T-helper 22 cell (primary cell): ENCODE measurements at places on chromosomes 13 and 19.

GRCh38 chr19:9323557-9323918 is 441 bp upstream of the ZNF559 start:
- no peak for DNase-seq

DNA sequence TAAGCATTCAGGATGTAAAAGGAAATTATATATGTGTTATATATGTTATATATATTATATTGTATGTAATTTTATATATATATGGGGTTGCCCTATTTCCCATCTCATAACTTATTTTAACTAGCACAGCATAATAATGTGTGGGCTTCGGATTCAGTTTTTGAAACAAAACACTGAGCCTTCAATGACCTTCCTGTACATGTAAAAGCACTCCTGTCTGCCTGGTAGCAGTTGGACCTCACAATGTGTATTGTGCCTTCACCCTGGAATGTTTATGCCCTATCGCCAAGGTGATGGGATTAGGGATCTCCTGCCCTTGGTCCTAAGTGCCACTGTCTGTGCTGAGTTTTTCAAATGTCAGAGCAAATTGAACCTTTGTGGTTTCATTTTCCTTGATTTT is 968.8 kb downstream of the TUBA3C start:
- DNase-seq: no peak

DNA sequence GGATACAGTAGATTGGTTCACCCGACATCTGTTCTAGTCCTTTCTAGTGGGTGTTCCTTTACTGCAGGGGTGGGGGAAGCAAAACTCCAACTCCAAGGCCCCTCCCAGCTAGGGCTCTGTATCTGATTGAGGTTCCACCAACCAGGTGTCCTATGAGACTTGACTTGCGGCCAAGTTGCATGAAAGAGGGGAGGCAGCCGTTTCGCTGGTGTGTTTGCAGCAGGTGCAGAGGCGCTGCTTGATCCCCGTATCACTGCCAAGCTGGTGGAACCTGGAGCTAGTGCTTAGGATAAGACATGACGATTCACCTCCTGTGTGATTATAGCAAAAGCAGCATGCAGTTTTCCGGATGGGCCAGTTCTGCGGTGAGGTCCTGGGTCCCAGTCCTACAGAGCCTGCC is 338.2 kb downstream of the UQCRFS1 start:
- DNase-seq: no peak

- DNase-seq: no peak
Observed at GRCh38 chr19:8245869-8246835, 37.0 kb downstream of the CERS4 start.

DNA sequence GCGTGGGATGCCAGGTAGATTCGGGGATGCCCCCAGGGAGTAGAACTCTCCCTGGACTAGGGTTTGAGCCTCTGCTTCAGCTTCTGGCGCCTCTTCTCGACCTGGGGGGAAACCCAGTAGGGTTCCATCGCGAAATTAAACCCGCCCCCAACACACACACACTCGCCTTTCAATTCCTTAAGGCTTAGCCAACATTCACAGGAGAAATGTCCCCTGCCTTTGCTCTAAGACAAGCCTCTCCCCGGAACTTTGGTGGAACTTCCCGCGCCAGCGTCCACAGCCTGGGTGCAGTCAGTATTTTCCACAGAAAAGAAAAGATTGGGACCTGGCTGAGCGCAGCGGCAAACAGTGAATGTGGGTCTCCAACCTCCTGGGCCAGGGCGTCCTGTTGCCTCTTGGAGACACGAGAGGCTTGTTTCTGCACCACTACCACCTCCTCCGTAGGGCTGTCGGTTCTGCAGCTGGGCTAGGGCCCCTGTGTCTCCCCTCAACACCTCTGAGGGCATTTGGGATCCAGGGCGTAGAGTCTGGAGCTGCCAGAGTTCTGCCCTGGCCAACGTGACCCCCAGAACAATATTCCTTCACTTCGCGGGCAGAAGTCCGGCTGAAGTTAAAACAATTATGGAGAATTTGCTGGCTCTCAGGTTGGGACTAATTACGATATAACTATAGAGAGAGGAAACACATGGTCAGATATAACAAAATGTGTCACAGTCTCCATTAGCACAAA is 3.2 kb downstream of the PDX1 start:
- DNase-seq: no peak

DNA sequence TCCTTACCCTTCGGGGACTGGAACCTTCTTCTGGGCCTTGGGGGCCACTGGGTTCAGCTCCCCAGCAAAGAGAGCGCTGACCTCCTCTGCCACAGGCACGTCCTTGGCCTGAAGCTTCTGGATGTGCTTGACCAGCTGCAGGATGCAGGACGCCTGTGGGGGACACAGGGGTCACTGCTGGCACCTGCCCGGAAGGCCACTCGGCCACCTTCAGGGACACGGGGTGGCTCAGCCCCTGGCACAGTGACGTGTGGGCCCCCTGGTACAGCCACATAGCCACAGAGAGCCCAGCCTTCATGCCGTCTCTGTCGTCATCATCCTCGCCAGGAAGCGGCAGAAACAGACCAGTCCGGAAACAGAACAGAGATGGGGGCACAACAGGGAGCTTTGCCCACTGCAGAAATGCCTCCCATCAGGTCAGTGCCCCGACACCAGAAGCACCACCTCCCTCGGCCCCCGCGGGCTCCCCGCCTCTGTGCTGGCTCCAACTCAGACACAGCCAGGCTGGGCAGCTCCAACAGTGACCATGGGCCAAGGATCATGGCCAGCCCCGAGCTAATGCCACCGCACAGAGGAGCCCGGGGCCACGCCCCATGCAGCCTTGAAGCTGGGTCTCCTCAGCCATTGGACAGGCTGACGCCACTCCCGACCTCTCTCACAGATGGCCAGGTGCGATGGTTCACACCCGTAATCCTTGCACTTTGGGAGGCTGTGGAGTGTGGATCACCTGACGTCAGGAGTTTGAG is 20.7 kb downstream of the IZUMO4 start:
- no peak for DNase-seq

GRCh38 chr13:105602956-105603670 is 932.3 kb downstream of the EFNB2 start:
- DNase-seq: no peak

- DNase-seq: no peak
Observed at GRCh38 chr13:96091164-96092117, 1.5 kb downstream of the HS6ST3 start.

GRCh38 chr13:102177431-102177830 is 224.4 kb downstream of the FGF14 start:
- DNase-seq: no peak

DNA sequence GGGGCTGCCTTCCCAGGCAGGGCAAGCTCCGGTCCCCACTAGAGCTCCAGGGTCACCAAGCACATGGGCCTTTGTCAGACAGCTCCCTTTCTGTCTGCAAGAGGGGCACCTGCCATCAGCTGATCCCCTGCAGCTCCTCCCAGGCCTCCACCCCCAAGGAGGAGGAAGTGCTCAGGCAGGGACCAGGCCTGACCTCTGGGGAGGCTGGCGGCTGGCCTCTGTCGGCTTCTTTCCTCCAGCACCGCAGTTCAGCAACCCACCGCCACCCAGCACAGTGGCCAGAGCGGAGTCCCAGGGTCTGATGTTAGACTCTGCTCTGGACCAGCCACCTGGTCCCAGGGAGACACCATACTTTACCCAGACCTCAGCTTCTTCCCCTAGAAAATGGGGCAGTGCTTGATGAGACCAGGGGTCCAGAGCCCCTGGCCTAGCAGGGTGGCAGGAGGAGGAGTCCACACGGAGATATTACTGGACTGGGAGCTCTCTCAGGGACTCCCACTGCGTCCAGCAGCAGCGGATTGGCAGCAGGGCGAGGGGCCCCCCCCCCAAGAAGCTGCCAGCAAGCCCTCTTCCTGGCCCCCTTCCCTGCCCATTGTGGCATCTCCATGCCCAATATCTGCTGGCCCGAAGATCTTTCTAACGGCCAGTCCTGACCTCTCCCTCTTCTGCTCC is 24.1 kb downstream of the NKPD1 start:
- no peak for DNase-seq

DNA sequence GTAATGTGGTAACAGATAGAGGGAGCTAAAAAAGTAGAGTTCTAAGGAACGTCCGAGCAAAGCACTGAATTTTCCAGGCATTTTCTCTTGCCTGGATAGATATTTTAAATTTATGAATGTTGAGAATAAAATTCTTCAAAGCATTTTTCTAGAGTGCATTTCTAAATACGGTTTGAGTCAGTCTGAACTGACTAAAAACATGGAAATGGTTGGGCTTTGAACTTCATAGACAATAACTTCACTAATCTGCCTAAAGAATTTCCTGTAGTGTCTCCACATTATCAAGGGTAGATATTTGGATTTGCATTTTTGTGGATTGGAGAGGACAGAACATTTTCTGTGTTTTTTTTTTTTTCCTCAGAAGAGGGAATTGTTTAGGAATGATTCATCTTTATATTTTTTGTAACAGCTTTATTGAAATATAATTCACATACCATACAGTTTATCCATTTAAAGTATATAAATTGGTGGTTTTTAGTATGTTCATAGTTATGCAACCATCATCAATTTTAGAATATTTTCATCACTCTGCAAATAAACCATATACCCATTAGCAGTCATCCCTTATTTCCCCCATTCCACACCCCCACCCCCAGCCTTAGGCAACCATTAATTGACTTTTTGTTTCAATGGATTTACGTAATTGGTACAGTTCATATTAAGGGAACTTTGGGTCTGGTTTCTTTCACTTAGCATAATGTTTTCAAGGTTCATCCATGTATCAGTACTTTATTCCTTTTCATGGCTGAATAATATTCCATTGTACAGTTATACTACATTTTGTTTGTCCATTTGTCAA is 20.7 kb downstream of the GARRE1 start:
- DNase-seq: no peak

- DNase-seq: peak; percentile 95
Observed at GRCh38 chr19:17539238-17540117, 16.0 kb upstream of the COLGALT1 start.

DNA sequence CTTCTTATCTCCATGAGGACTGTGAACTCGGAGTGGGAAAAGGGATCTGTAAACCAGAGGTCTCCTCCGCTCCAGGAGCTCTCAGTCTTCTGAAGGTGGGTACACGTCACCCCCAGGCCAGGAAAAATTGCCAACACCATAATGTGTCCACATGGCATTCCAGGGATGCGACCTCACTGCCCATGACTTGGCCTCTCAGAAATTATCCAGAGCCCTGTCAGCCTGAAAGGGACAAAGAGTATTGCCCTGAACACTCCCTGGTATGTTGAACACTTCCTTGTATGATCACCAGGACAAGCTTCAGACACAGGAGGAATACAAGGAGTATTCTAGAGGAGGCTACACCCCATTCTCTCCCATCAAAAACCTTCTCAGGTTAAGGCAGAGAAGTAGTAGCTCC is 81.0 kb upstream of the SLC7A1 start:
- no peak for DNase-seq

- no peak for DNase-seq
Observed at GRCh38 chr13:80840316-80840976, 499.5 kb upstream of the SPRY2 start.

DNA sequence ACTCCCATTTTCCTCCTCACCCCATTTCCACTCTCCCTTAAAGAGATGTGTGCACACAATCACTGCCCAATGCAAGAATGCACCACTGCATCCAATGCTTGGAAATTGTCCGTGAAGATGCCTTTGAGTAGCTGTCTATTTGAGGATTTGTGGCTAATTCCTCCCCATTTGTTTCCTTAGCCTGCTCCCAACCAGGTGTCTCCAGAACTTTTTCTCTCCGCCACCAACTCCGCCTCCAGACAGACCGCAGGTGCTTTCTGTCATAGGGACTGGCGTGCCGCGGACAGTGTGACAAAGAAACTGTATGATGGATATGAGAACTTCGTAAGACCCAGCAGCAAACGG is 461 bp upstream of the TM9SF2 start:
- DNase-seq: no peak

GRCh38 chr19:39413911-39414608 is 1.6 kb downstream of the PLEKHG2 start:
- DNase-seq: no peak
